ENCODE measurements at places on chromosomes 2 and 18. TPM values are rescaled to one million over a fixed set of nuclear protein-coding genes. Genes with fewer than 3 reads are reported as not detected.
A peak's percentile ranks its signal among the peaks of the same experiment; 100 is the strongest.

- DNase-seq, result no peak
Measured at GRCh38 chr2:239834143-239834542, 191.0 kb downstream of the NDUFA10 start.

GRCh38 chr18:12102136-12102842 lies 8.6 kb downstream of the ANKRD62 start:
- DNase-seq, result no peak

DNA sequence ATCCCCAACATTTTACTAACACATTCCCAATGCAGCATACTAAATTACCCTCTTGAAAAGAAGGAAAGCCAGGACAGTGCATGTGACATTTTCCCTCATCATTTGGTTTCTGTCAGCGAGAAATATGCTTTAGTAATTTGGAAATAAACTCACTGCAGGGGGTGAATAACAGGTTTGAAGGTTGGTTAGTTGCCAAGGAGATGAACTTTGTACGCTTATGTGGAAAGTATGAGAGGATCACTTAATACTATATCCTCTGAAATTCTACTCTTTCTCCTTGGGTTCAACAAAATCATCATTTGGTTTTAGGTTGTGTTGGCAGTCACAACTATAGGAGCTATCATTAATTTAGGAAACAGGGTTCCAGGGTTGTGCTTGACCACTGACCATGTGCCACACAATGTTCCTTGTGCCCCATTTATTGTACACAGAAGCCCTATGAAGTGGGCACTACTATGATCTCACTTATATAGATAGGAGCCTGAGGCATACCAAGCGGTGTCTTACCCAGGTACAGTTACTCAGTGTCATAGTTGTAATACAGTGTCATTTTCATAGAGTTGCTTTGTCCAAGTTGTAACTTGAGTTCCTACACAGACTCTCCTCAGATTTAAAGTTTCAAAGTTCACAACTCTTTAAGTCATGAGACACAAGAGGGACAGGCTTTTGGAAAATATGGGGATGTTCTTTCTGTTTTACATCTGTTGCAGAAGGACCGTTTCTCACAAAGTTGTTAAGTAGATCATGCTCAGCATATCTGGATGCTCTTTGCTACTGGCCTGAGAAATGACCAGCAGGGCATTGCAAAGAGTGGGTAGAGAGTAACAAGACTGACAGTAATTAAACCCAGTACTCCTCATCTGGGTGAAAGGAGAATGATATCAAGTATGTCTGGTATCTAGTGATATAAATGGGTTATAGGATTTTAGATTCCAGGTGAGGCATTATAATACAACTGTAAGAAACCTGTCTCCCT lies 91.8 kb downstream of the MAP4K4 start:
- no peak for DNase-seq

- no peak for DNase-seq
Measured at GRCh38 chr18:64379662-64380061, 230.8 kb upstream of the LINC00305 start.

- no peak for DNase-seq
Measured at GRCh38 chr2:27803046-27803445, 31.5 kb downstream of the MRPL33 start.

DNA sequence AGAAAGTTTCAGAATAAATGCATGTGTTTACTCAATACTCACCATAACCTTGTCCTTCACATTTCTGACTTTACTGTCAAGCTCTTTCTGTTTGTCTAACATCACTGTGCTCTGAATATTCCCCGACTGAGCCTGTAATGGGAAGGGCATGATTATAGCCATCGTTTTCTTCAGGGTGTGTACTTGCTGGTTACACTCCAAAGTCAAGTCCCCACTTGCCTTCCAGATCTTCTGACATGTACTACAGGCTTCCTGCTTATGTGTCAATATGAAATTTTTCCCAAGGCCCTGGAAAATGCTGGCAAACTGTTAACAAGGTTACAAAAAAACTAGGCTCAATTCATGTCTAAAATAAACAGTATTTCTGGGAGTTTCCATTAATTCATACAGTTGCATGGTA lies 12.9 kb downstream of the STAT1 start:
- no peak for DNase-seq

- no peak for DNase-seq
Measured at GRCh38 chr18:45900623-45901022, 66.5 kb downstream of the EPG5 start.

DNA sequence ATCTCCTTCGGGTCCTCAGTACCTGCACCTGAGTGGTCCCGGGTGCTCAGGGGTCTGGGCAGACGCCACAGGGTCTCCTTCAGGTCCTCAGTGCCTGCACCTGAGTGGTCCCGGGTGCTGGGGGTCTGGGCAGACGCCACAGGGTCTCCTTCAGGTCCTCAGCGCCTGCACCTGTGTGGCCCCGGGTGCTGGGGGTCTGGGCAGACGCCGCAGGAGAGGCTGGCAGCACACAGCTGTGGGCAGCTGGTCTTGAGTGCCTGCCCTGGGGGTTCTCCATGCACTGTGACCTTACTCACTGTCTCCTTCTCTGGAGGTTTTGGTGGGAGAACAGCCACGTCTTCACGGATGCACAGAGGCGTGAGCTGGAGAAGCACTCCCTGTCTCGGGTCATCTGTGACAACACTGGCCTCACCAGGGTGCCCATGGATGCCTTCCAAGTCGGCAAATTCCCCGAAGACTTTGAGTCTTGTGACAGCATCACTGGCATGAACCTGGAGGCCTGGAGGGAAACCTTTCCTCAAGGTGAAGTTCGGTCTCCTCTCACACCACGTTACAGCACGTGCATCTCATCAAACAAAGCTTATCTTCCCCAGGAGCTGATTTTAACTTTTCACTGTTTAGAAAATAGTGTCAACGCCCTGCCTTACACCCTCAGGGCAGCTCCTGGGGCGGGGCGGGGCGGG lies 82.6 kb downstream of the TPO start:
- DNase-seq, result peak; percentile 22

DNA sequence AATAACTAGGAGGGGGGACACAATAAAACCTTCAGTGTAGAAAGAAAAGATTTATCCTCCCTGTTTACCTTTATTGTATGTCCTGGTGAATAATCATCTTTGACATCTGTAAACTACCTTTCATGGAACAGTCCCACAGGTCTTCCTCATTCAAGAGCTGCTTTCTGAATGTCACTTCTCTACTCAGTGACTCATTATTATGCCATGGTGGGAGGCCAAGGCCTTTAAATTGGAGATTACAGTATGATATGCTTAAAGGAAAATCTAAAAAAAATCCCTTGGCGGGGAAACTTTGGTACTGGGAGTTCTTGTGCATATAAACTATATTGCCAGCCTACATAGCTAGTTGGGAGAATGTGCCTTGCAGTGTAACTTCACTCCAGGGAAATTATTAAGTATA lies 713.0 kb downstream of the TDRD15 start:
- no peak for DNase-seq

- no peak for DNase-seq
Measured at GRCh38 chr2:220703279-220703678, 868.8 kb downstream of the EPHA4 start.

DNA sequence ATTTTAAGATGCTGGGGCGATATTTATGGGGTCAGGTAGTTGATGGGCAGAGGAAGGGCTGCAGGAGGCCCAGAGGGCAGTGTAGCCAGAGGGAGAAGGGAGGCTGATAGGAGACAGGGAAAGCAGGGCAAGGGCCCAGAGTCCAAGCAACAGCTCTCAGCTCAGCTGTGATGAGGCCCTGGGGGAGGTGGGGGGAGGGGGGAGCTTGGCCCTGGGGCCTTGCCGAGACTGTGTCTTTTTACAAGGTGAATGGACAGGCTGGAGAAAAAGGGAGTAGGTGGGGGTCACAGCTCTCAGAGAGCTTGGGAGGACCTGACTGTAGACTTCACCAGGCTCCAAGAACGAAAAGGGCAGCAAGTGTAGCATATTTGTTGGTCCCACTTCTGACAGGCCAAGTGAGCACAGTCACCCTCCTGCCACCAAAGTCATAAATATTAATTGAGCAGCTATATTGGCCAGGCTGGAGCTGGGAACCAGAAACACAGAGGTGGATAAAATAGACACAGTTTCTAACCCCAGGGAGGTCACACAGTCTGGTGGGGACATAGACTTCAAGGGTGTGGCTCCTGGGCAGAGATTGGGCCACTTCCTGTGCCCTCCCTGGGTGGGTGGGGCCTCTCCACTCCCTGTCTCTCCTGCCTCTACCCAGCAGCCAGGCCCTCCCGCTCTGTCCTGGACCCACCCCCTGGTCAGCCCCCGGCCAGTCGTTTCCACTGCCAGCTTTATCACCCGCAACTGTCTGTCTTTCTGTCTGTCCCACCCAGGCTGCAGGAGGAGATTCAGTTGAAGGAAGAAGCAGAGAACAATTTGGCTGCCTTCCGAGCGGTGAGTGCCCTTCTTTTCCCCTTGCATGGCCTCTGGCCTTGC lies 1.4 kb downstream of the DES start:
- DNase-seq, result no peak

DNA sequence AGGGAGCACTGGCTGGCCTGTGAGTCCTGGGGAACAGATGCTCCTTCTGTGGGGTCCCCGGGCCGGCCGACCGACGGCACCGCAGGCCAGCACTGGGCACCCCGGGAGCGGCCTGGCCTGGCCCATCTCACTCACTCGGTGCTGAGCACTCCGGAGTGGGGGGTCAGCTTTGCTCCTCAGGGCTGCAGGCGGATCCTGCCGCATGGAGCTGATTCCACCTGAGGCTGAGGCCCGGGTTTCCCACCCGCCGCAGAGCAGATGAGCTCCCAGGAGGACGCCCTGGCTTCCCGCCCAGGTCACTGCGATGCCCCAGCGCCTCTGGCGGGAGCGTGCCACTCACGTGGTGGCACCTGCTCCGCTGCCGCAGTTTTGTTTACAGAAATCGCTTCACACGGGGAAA lies 418.6 kb downstream of the GALR1 start:
- no peak for DNase-seq

DNA sequence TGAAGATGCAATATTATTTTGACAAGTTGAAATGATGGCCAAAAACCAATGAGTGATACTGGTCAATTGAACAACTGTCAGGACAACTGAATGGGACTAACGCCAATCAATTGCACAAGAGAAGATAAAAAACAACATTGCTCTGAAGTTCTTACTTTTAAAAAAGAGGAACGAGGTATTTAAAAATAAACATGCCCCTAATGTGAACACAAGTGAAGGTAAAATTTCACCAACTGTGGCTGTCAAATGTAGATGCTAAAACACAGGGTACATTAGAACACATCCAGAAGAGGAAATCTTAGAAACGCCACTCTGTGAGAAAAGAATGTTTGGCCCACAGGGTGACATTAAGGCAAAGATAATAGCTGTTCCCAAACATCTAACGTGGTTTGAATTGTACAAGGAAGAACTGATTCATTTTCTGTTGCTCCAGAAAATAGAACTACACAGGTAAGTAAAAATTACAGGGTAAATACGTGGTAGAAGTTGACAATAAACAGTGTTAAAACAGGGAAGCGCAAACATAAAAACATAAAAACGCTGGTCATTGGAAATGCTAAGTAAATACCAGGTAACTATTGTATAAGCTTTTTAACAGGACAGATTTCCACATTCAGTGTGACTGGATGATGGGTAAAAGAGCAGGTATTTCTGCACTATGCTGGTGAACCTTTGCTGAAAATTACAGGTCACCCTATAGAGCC lies 20.3 kb downstream of the LONRF2 start:
- no peak for DNase-seq

GRCh38 chr2:149331023-149331400 lies 625 bp downstream of the LYPD6 start:
- DNase-seq, result no peak

GRCh38 chr2:183542606-183543005 lies 418.4 kb downstream of the NUP35 start:
- DNase-seq, result no peak

- no peak for DNase-seq
Measured at GRCh38 chr2:78780256-78780655, 245.2 kb upstream of the REG3G start.

GRCh38 chr2:71018625-71019024 lies 24.0 kb upstream of the TEX261 start:
- DNase-seq, result no peak

- no peak for DNase-seq
Measured at GRCh38 chr2:127661949-127662510, 13.3 kb downstream of the LIMS2 start.

- no peak for DNase-seq
Measured at GRCh38 chr18:62811674-62812073, 96.3 kb downstream of the PHLPP1 start.

DNA sequence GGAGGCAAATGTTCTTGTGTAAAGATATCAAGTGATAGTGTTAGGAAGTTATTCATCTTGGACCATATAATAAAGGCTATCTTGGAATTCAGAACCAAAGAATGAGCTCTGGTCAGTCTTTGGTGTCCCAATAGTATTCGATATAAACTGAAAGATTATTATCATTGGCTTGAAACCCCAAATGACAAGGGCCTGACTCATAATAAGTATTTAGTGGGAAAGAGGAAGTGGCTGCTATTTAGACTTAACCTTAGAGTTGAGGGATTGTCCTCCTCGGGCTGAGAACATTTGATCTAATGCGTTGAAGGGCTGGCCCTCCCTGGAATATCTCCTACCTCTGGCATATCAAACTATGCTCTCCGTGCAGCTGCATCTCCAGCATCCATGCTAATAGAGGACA lies 67.5 kb downstream of the CDH20 start:
- DNase-seq, result no peak

DNA sequence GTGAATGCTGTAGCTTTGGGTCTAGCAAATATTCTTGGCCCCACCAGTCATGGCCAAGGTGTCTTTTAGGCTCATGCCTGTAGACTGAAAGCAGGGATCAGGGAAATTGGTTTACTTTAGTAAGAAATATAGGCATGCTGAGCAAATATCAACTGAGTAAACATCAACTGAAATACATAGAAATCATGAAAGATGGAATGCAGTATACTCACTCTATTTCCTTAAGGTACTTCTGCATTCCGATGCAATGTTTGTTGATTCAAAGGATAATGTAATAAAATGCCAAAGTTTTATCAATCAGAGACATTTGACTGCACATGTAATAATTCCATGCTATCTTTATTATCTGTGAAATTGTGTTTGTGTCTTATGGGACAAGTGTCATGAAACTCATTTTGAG lies 19.6 kb upstream of the IL1R1 start:
- no peak for DNase-seq

DNA sequence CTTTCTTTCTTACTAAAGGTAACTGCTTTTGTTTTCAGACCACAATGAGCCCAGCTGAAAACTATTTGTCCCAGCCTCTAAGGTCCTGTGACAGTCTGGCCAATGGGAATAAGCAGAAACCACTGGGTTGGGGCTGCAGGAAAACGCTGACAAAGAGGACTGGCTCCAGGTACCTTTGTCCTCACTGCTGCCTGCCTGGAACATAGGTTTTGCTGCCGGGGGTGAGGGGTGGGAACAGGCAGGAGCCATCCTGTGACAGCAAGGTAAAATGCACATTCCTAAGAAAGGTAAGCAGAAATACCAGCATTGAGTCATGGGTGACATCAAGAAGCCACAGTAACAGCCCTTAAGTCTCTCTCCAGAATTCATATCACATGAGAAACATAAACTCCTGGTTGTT lies 21.6 kb downstream of the PTPN2 start:
- DNase-seq, result no peak

GRCh38 chr2:238061315-238062202 lies 758 bp downstream of the SCLY start:
- peak; percentile 27 for DNase-seq

TUBA4B gene
- total RNA-seq, result not detected

MC4R gene
- total RNA-seq, result not detected

CYTIP gene
- 11.5 TPM for total RNA-seq

LRATD1 gene
- total RNA-seq, result 1.6 TPM

CAPN14 gene
- 0.44 TPM for total RNA-seq
